ENCODE measurements at places on chromosomes 6 and 20. TPM values are rescaled to one million over a fixed set of nuclear protein-coding genes. Genes with fewer than 3 reads are reported as not detected.

The SMPDL3A gene
- total RNA-seq: 0.30 TPM

DNA sequence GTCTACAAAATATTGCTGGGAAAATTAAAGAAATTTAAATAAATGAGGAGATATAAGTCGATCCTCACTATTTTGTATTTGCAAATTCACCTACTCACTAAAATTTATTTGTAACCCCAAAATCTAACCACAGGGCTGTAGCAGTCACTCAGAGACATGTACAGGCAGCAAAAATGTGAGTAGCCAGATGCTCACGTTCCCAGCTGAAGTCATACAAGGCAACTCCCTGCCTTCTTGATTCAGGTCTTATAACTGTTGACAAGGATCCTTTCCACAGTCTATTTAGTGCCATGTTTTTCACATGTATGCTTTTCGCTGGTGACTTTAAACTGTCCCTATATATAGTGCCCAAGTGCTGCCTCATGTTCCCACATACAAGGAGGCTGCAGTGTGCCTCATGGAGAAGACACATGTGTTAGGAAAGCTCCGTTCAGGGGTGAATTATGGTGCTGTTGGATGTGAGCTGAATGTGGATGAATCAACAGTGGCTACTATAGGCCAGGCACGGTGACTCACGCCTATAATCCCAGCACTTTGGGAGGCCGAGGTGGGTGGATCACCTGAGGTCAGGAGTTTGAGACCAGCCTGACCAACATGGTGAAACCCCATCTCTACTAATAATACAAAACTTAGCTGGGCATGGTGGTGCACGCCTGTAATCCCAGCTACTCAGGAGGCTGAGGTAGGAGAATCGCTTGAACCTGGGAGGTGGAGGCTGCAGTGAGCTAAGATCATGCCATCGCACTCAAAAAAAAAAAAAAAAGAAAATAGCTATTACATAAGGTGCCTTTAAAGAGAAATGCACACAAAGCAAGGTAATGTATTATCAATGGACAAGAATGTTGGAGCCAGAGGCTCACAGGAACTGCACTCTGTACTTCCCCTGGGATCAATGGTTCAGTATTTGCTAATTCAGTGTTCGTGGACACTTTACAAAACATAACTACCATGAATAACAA lies 55.3 kb downstream of the STK35 start:
- no peaks in the 10 kb centered on the region for H3K27me3 ChIP-seq
- H3K4me3 ChIP-seq: no peak overlapping the region
- no peaks in the 10 kb centered on the region for H3K4me1 ChIP-seq
- no peaks in the 10 kb centered on the region for H3K36me3 ChIP-seq
- no peak for DNase-seq

- no peaks in the 10 kb centered on the region for H3K36me3 ChIP-seq
- H3K4me1 ChIP-seq: no peaks in the 10 kb centered on the region
- H3K4me3 ChIP-seq: no peak overlapping the region
- no peak for DNase-seq
- H3K27ac ChIP-seq: no peak overlapping the region
These were observed 33.2 kb downstream of the MAP7 start for GRCh38 chr6:136517002-136517401.

GRCh38 chr6:11139051-11139960 lies 27.8 kb upstream of the ERVFRD-1 start:
- H3K36me3 ChIP-seq: peaks cover 15% of the 10 kb centered on the region
- H3K27me3 ChIP-seq: no peaks in the 10 kb centered on the region
- H3K4me1 ChIP-seq: peaks cover 18% of the 10 kb centered on the region
- peak overlapping the region; percentile 69 for H3K27ac ChIP-seq

GRCh38 chr20:25020345-25020744 lies 27.8 kb upstream of the APMAP start:
- H3K27ac ChIP-seq: no peak overlapping the region
- H3K4me1 ChIP-seq: peaks cover 2% of the 10 kb centered on the region
- H3K27me3 ChIP-seq: no peaks in the 10 kb centered on the region
- DNase-seq: no peak
- no peaks in the 10 kb centered on the region for H3K36me3 ChIP-seq

- no peaks in the 10 kb centered on the region for H3K27me3 ChIP-seq
- DNase-seq: no peak
- no peaks in the 10 kb centered on the region for H3K36me3 ChIP-seq
- H3K4me3 ChIP-seq: no peak overlapping the region
- H3K4me1 ChIP-seq: no peaks in the 10 kb centered on the region
These were observed 213.3 kb upstream of the AGPAT4 start for GRCh38 chr6:161487217-161487531.

The KCNB1 gene
- total RNA-seq: not detected

DNA sequence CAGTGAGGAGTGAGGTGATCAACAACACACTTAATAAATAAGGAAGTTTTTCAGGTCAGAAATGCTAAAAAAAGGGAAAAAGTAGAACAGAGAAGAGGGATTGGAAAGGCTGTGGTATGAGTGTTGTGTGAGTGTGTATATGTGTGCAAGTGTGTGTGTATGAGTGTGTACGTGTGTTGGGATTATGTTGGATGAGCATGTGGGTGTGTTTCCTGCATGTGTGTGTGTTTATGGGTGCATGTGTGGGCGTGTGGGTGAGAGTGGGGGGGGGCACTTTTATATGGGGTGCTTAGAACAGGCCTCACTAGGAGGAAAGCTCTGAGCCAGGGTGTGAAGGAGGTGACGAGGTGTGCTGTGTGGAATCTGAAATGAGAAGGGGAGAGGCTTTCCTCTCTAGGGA lies 116.8 kb upstream of the SLC22A23 start:
- H3K4me1 ChIP-seq: no peaks in the 10 kb centered on the region
- H3K4me3 ChIP-seq: no peak overlapping the region
- H3K27me3 ChIP-seq: no peaks in the 10 kb centered on the region
- no peaks in the 10 kb centered on the region for H3K36me3 ChIP-seq
- DNase-seq: no peak
- H3K27ac ChIP-seq: no peak overlapping the region

The ZNF318 gene
- total RNA-seq: 10.0 TPM

Data from activated naive CD8-positive, alpha-beta T cell treated with anti-CD3 and anti-CD28 coated beads for 36 hours (primary cell).